ENCODE measurements at places on chromosomes 11 and 22.

DNA sequence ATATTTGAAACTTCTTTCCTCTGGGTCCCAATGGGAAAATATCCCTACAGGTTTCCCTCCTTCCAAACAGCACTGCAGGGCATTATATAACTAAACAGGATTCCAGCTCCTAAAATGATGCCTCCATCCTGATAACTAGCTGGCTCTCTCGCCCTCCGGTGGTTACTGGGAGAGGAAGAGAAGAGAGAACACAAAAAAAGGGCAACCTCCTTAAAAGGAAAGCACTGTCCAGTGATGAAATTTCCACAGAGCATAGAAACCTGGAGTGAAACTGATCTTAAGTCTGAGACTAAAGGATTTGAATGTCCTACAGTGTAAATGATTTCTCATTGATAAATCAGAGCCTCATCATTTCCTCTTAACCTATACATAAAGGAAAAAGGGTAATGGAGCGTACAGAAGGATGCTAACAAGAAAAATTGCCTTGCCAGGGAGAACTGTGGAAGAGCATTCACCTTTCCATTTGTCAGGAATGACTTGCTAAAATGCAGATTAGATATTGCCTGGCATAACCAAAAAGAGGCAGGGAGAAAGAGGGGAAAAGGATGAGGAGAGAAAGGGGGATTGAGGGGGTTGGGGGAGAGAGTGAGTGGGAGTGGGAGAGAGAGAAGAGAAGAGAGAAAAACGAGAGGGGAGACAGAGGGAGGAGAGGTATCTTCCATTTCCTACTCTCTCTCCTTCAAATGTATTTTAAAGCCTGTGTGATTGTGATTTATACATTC, 121.3 kb downstream of the APOL5 start:
- DNase-seq, result no peak

DNA sequence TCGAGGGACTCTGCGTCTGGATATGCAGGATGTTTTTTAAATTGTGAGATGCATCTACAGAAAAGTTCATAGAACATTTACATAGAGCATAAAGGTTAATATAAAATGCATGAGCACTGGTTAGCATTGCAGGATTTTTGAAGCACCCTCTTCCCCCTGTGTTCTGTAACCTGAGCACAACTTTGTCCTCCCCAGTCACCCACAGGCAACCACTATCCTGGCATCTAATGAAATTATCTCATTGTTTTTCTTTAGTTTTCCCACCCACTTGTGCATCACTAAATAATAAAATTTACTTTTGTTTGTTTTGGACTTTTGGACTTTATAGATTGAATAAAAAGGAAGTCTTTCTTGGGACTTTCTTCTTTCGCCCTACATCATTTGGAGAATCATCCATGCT, 10.0 kb upstream of the NNMT start:
- DNase-seq, result no peak

DNA sequence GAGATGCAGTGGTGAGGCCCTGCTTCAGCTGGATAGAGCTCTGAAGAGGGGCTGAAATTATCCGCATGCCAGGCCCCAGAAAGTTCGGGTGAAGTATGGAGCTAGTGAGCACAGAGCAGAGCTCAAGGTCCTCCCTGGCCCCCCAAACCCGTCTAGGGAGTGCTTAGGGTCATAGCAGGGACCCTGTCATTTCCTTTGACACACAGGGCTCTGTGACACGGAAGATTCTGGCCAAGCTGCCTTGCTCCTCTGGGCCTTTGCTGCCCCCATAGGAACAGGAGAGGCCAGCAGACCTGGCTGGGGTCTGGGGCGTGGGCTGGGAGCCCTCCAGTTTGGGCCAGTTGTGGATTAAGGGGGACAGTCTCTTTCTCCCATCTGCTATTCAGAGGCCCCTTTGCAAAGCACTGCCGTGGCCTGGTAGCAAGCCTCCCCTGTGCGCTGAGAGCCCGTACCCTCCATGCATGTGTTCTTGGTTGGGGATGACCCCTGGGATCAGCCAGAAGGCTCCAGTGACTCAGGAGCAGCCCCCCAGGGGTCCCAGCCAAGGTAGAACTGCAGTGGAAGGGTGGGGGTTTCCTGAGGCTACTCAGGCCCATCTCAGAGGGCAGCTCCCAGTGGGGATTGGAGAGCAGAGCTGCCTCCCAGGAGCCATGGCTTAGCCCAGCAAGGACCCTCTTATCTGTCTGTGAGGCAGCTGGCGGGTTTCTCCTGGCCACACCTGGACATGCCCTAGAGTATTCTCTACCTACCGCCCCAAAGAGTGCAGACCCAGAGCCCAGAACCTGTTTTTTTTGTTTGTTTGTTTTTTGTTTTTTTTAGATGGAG, 42.3 kb downstream of the RNF141 start:
- DNase-seq, result no peak

GRCh38 chr11:117410861-117411710, 83.4 kb downstream of the CEP164 start:
- peak; percentile 50 for DNase-seq

DNA sequence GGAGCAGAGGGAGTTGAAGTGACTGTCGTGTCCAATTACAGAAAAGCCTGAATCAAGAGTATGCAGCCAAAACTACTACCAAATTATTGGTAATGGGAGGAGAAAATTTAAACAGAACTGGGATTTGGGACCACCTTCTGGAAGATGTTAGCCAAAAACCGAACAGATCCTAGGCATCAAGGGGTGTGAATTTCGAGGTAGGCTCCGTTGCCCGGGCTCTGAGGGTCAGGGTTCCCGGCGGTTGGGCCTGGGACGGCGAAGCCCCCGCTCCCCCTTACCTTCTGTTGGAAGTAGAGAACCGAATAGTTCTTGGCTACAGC, 313 bp downstream of the PRCP start:
- no peak for DNase-seq

DNA sequence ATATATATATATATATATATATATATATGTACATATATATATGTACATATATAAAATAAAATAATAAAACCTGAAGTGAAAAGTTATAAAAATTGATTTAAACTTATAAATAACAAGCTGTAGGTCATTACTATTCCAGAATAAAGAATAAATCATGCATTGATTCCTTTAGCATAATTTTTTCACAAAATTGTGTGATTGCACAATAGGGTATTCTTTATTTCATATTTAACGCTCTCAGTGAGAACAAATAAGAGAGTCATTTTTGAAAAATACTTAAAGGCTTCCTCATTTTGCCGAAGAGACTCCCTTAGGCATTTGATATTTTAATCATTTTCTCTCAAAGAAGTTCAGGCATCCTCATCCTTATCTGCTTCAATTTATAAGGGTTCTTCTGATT, 41.3 kb upstream of the API5 start:
- DNase-seq, result no peak

DNA sequence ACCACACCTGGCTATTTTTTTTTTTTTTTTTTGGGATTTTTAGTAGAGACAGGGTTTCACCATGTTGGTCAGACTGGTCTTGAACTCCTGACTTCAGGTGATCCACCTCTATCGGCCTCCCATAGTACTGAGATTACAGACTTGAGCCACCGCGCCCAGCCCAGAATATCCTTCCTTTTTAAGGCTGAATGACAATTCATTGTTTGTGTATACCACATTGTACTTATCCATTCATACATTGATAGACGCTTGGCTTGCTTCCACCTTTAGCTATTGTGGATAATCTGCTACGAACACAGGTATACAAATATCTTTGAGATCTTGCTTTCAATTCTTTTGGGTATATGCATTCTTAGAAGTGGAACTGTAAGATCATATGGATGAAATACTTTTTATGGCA, 10.8 kb upstream of the RASSF10 start:
- DNase-seq, result no peak

GRCh38 chr11:27907091-27907490, 200.9 kb downstream of the KIF18A start:
- DNase-seq, result no peak

DNA sequence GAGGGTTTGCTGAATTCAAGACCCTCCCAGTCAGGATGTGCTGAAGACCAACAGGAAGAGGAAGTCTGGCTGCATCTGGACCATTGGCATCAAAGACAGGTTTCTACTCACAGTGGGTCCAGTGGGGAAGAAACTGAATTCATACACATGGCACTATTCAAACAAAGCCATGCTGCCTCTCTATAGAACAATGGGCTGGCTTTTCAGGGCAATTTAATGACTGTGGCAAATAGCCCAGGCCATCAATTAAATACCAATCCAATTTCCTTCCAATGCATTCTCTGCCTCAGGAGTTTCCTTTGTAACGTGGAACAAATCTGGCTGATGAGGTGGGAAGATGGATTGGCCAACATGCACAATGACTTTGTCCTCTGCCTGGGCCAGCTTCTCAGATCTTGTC, 98.6 kb downstream of the SEZ6L start:
- no peak for DNase-seq

DNA sequence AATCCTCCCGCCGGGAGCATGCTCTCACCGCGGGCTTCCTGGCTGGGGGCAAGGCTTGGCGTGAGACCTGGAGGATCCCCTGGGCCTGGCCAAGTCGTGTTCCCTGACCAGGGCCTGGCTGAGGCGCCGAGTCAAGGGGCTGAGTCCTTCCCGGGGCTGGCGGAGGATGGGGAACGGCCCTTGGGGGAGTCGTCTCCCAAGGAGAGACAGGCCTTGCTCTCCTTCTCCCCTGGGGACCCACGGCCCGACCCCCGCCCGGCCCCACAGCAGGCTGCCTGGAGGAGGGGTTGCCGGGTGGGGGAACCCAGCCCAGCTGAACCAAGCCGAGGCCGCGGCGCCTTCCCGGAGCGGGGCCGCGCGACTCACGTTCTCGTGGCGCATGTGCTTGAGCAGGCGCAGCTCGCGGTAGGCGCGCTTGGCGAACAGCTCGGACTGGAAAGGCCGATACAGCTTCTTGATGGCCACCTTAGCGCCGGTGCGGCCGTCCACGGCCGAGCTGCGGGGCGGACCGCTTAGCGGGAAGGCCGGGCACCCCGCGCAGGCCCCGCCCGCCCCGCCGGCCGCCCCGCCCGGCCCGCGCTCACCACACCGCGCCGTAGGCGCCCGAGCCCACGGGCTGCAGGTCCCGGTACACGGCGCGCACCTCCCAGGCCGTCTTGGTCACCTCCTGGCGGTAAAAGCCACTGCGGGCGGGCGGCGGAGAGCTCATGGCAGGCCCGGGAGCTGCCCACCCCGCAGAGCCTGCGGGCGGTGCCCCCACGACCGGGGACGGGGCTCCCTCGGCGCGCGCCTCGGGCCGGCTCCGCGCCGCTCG, 475 bp downstream of the MAPK12 start:
- DNase-seq, result no peak

DNA sequence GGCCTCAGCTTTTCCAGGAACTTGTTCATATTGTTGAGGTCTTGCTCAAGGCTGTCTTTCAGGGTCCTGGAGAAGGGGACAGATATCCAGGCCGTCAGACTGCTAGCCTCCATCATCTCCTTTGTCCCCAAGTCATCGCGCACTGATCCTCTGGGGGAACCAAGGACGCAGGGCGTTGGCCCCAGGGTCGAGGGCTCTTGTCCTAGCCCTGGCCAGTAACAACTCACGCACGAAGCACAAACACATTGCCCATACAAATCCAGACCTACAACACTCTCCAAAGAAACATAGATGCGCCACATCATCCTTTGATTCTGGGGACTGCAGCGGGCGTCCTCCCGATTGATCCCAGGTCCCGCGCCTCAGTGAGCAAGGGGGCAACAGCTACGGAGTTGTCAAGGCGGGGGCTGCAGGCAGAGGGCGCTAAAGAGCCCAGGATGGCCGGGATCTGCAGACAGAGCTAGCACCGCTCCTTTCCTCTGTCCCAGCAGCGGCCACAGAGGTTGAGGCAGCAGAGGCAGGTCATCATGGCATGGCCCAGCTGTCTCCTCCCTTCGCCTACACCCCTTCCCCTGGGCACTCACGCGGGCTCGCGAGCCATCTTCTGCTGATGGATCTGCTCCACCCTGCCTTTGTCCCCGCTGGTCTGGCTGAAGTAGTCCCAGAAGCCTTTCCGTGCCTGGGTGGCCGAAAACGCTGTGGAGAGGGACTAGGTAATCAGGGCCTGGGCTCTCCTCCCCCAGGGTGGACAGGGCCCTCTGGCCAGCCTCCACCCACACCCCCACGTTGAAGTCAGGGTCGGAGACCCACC, 472 bp downstream of the APOA5 start:
- DNase-seq, result peak; percentile 90

DNA sequence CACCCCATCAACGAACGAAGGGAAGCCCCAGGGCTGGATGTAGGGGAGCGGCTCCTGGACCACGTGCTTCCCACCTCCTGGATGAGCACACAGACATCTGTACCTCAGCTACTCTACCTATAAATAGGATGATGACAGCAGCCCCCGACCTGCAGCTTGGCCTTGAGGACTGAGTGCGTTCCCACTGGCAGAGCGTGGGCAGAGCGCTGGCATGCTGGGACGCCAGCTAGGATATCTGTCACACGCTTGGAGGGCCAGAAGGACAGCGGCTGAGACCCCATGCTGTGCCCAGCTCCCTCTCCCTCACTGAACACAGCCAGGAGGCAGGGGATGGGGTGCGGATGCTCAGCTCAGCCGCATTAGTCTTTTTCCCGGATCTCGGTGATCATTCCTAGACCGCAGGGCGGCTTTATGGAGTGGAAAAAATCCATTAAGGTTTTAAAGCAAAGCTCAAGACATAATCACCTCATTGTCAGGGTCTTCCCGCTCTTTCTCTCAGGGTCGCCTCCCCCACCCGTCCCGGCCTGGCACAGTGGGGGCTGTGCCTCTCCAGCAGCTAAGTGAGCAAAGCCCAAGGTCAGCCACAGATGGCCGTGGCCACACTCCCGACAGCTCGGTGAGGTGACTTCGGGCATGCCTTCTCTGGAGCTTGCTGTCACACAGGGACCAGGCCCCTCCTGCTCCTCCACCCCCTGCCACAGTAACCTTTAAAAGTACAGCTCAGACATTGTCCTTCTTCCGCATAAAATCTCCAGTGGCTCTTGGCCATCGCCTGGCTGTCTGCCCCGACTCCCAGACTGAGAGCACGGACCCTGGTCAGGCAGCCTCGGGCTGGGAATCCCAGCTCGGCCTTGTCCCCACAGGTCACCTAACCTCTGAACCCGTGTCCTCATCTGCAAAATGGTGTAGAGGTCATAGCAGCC, 69.6 kb upstream of the SHISAL1 start:
- DNase-seq, result peak; percentile 42

GRCh38 chr22:27083610-27084009, 426.2 kb downstream of the MIAT start:
- DNase-seq, result no peak

- DNase-seq, result no peak
These were observed 21.6 kb upstream of the BBOX1 start for GRCh38 chr11:27018902-27019529.

DNA sequence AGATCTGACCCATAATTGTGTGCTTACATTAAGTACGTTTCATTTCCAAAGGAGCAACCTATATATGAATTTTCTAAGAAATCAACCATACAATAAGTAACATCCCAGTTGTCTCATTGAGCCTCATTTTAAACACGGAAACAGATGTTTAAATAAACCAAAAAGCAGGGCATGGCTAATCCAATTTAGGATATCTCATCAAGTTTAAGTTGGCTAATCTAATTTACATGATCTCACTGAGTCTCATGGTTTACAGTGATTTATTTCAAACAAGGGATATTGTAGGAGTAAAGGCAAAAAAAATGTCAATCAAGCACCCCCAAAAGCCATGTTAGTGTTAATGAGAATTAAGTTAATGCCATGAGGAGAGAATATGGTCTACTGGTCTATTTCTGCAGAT, 499.8 kb upstream of the CCDC90B start:
- no peak for DNase-seq

- no peak for DNase-seq
These were observed 5.1 kb upstream of the SLC22A8 start for GRCh38 chr11:63020671-63021291.
